ENCODE measurements at places on chromosomes 6 and 20.

DNA sequence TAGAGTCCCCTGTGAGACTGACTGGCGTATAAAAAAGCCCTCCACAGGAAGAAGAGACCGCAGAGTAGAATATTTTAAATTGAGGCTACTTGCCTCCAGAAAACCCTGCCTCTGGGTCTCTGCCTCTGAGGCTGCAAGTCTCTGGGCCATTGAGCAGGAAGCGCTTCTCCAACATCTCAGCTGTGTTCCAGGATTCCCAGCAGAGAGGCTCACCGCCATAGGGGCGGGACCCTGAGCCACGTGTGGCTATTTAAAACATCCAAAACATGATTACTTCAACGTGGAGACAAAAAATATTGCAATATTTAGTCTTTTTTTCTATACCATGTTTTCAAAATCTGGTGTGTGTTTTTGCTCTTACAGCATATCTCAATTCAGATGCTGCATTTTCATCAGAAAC is 59.4 kb downstream of the GNAS-AS1 start:
- DNase-seq, result no peak

DNA sequence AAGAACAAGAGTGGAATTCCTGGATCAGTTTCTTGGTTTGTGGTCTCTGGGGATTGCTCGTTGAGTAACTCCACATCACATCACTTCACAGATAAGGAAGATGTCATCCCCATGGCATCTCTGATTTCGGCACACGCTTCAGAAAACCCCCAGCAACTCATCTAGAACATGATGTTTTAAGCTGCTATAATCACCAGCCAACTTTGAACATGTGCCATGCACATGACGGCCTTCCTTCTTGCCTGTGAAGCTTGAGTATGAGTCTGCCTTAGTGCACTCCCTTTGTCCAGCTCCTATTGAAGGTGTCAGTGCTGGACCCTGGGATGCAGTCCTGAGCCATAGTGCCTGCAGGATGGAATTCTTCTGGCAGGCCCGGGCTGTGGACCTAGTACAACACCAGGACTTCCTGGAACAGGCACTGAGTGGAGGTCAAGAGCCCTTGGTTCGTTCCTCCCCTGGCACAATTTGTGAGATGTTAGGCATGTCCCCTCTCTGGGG is 231.5 kb upstream of the SUPT3H start:
- peak; percentile 98 for DNase-seq

DNA sequence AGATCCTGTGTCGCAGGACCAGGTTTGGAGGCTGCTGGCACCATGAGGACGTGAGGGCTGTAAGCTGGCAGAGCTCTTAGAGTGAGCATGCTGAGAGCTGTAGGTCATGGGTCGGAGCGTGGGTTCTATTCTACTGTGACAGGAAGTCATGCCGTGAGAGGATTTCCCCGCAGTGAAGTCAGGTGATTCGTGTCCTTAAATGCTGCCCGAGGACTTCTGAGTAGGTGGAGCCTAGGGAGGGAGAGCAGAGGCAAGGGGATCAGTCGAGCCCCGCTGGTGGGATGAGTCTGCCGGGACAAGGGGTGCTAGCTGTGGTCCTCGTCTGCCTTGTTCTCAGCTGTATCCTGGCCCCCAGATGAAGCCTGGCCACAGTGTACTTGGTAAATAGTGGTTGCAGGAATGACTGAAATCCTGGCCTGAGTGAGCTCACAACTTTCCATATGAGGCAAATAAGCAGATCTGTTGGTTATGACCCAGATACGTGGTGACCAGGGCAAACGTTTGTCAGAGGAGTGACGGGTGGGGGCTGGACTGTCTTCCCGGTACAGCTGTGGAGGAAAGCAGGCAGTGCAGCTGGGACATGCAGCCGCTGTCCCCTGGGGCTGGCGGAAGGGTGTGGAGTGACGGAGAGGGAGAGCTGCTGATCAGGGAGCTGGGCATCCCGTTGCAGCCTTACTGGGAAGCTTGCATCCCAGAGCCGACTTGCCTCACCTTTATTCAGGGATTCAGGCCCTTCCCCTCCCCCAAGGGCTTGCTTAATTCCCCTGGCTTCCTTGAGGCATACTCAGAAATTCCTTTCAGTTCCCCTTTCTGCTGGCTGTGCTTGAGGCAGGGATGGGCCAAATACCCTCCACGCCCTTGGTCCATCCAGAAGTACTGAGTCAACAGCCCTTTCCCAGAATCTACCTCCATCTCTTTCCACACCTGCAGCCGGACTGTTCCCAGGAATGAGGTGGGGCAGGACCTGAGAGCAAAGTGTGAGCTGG is 250.9 kb upstream of the RREB1 start:
- DNase-seq, result no peak

DNA sequence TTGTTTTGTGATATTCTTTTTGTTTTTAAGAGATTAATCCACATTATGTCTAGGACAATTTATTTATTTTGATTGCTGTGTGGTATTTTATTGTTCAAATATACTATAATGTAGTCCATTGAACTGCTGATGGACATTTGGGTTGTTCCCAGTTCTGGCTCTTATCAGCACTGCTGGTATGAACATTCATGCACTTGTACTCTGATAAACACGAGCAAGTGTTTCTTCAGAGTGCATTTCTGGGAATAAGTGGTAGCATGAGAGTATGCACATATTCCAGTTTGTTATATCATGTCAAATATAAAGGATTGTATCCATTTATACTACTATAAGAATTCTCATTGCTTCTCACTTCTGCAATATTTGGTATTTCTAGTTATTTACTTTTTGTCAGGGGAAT is 7.1 kb downstream of the CALHM6 start:
- DNase-seq, result no peak

- DNase-seq, result peak; percentile 55
These were observed 5.2 kb downstream of the SIRPA start for GRCh38 chr20:1900321-1900801.

DNA sequence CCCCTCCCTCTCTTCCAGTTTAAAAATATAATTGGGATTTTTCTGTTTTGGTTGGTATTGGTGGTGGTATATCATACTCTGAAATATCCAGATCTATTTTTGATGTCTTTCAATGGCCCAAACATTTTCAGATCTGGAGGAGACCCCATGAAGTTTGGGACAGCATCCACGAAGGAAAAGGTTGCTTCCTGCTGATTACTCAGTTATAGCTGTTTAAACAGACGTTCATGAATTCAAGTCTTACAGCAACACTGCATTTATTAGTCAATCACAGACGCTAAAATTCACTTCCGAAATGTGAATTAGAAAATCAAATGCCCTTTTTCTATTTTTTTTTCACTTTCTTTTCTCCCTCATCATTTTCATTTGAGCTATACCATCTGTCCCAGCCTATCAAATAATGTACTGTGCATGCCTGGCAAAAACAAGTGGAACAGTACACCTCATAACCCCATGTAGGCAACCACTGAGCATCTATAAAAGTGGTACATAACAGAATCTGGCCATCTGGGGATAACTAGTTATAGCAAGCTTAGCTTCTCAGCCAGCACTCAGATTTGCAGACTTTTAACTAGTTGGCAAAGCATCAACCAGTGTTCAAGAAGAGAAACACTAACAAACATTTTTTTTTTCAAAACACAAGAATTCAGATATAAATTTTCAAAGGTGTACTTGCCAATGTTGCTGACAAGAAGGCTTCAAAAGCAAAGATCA is 124.5 kb downstream of the HIVEP2 start:
- no peak for DNase-seq

DNA sequence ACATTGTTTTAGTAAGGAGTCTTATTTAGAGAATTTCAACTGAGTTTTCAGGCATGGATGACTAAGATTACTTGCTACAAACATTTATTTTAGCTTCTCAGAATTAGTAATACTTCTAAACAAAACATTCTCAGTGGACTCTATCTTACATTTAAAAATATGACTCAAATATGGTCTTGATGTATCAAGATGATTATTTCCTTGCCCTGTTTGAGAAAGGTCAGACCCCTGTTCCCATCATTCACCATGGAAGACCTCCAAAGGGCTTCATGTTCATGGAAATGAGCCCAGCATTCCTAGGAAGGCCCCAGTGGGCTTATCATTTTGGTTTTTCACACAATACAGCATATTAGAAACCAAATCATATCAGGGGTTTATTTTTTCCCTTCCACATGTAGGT is 24.6 kb upstream of the TRPC4AP start:
- DNase-seq, result no peak

- no peak for DNase-seq
These were observed 329.5 kb upstream of the JAG1 start for GRCh38 chr20:11003341-11003740.

DNA sequence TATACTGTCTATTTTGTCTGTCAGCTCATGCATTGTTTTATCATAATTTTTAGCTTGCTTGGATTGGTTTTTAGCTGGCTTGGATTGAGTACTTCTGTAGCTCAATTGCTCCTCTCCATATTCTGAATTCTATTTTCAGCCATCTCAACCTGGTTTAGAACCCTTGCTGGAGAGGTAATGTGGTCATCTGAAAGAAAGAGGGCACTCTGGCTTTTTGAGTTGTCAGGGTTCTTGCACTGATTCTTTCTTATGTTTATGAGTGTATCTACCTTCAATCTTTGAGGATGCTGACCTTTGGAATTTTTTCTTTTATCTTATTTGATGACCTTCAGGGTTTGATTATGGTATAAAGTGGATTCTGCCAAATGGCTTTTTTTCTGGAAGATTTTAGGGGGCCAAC is 632.7 kb upstream of the ID4 start:
- no peak for DNase-seq

- DNase-seq, result no peak
These were observed 10.6 kb downstream of the RNF182 start for GRCh38 chr6:13935190-13935880.

DNA sequence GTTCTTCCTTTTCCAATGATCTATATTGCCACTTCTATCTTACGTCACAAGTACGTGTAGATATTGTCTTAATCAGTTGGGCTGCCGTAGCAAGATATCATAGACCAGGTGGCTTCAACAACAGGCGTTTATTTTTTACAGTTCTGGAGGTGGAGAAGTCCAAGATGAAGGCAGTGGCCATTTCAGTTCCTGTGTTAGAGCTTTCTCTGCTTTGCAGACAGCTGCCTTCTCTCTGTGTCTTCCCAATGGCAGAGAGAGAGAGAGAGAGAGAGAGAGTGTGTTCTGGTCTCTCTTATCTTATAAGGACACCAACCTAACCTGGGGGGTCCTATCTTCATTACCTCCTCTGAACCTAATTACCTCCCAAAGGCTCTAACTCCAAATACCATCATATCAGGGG is 8.3 kb downstream of the HSF2 start:
- no peak for DNase-seq

DNA sequence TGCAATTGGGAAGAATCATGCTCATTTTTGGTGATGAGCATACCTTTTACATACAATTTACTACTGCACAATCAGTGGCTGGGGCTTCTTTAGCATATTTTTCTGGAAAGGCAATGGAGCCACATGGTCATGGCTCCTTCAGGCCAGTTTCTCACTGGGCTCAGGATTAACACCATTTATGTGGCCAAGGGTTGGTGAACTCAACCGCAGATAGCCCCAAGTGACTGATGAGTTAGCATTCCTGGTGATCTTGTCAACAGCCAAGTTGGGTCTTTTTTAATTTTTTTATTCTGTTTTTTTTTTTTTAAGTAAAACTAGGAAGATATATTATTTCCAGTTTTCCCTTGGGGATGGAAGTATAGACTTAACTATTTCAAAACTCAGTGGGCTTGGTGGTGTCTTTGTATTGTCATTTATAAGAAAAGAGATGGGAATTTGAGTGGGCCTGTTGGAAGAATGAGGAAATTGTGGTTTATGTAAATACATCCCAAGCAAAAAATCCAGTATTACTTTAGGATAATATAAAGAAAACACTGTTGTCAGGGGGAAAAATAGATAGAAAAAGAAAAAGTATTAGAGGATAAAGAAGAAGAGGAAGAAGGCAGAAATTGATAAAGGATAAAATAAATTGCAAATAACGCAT is 397.4 kb downstream of the MAFB start:
- no peak for DNase-seq

- DNase-seq, result no peak
These were observed 117.6 kb downstream of the MRPL14 start for GRCh38 chr6:44009425-44010321.
